ENCODE measurements at places on chromosomes 3 and 15.

DNA sequence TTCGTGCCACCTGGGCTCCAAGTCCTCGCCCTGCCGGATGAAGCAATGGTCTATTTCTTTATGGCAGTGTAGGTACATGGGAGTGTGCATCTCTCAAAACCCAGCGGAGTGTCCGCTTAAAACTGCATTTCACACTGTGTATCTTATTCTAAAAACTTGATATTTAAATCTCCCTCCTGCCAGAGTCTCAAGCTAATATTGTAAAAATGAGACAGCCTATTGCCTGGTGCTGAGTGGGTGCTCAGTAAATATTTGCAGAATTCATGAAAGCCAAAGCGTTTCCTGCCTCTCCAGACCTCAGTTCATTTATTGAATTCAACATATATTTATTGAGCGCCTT is 330 bp upstream of the TBC1D2B start:
- DNase-seq: no peak

GRCh38 chr3:39447637-39448483 is 19.6 kb upstream of the MOBP start:
- DNase-seq: peak; percentile 83

DNA sequence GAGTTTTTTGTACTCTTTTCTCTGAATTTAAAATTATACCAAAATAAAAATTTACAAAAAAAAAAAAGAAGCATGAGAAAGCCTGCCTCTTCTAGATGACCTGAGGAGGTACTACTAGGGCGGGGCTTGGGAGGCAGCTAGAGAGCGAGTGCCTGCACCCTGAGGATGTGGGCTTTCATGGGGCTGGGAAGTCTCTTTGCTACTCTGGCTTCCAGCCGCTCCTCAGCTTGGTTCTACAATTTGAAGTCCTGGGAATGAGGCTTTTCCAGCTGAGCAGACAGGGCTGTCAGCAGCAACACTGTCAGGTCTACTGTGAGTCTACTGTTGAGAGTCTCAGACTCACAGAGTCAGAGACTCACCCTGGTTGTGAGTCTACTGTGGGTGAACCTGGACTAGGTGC is 8.2 kb upstream of the PSTPIP1 start:
- no peak for DNase-seq

DNA sequence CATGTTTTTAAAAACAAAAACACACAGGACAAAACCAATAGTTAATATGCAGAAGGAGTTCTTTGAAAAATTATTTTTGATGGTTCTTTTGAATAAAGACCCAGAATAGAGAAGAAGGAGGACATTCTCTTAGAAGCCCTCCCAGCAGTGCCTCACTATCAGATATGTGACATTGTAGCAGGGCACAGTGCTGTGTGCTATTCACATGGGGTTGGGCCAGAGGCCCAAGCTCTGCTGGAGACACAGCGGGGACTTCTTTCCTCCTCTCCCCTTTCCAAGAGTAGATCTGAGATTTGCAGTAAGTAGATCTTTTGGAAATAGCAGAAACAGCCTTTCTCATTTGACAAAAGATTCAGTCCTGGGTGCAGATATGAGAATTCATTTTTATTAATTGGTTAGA is 6.3 kb downstream of the GYG1 start:
- no peak for DNase-seq

GRCh38 chr3:40333416-40333815 is 23.9 kb downstream of the EIF1B start:
- no peak for DNase-seq

- DNase-seq: no peak
These were observed 215.9 kb upstream of the CTDSPL start for GRCh38 chr3:37645517-37646380.

- DNase-seq: no peak
These were observed 13.4 kb downstream of the SEC62 start for GRCh38 chr3:169980055-169980454.

All from RPMI8226 (cell line).